Body of pancreas (tissue), 4 donors: ENCODE measurements at places on chromosomes 3 and 15.

GRCh38 chr15:45546789-45547188 is 24.2 kb upstream of the SLC30A4 start:
- no peak overlapping the region for H3K27ac ChIP-seq
- no peaks in the 10 kb centered on the region for H3K36me3 ChIP-seq
- no peak for DNase-seq
- no peak overlapping the region for H3K4me3 ChIP-seq

DNA sequence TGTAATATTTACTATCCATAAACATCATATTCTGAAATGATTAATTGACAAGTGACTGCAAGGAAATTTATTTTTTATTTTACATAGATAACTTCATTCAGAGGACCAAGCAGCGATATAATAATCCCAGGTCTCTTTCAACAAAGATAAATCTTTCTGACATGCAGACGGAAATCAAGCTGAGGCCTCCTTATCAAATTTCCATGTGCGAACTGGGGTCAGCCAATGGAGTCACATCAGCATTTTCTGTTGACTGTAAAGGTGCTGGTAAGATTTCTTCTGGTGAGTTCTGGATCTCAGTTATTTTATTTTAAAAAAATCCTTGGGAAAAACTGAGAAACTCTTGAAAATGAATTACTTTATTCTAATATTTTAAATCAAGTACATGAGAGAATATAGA is 23.3 kb downstream of the SEC22A start:
- no peak overlapping the region for H3K4me3 ChIP-seq
- H3K36me3 ChIP-seq = no peaks in the 10 kb centered on the region
- DNase-seq = no peak

GRCh38 chr15:63600616-63601025 is 3.4 kb downstream of the FBXL22 start:
- peak overlapping the region; percentile 28 for H3K4me3 ChIP-seq
- DNase-seq = peak; percentile 95
- H3K27me3 ChIP-seq = no peaks in the 10 kb centered on the region
- peak overlapping the region; percentile 94 for H3K27ac ChIP-seq
- H3K36me3 ChIP-seq = no peaks in the 10 kb centered on the region

- H3K4me1 ChIP-seq = no peaks in the 10 kb centered on the region
- no peaks in the 10 kb centered on the region for H3K27me3 ChIP-seq
- no peak overlapping the region for H3K27ac ChIP-seq
- DNase-seq = no peak
Observed at GRCh38 chr3:75136100-75136897, 521.8 kb upstream of the CNTN3 start.

DNA sequence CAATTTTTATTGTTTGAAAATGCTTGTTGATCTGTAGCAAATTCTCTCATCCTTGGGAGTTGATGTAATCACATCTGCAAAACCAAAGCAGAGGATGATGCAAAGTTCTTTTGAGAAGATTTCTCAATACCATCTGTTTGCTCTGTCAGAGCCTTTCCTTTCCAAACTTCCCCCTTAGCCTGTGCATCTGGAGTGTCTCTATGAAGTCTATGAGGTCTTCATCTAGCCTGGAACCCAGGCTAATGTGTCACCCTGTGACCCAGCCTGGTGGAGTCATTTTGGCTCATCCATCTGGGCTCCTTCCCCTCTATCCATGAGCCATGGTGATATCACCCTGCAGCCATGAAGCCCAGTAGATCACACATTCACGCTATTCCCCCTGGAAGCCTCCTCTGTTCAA is 123.2 kb upstream of the SLC7A14 start:
- H3K27me3 ChIP-seq = no peaks in the 10 kb centered on the region
- no peaks in the 10 kb centered on the region for H3K36me3 ChIP-seq
- peak; percentile 20 for DNase-seq
- no peak overlapping the region for H3K4me3 ChIP-seq
- no peak overlapping the region for H3K27ac ChIP-seq

GRCh38 chr3:81658322-81658997 is 103.0 kb downstream of the GBE1 start:
- H3K4me1 ChIP-seq = no peaks in the 10 kb centered on the region
- no peaks in the 10 kb centered on the region for H3K27me3 ChIP-seq
- H3K36me3 ChIP-seq = no peaks in the 10 kb centered on the region

- DNase-seq = no peak
- no peaks in the 10 kb centered on the region for H3K27me3 ChIP-seq
- no peaks in the 10 kb centered on the region for H3K36me3 ChIP-seq
- H3K4me1 ChIP-seq = no peaks in the 10 kb centered on the region
Observed at GRCh38 chr3:196519718-196520082, 4.6 kb upstream of the SMCO1 start.

- H3K4me3 ChIP-seq = no peak overlapping the region
- no peaks in the 10 kb centered on the region for H3K27me3 ChIP-seq
- DNase-seq = no peak
- H3K36me3 ChIP-seq = no peaks in the 10 kb centered on the region
Observed at GRCh38 chr3:96294143-96294542, 520.3 kb upstream of the EPHA6 start.

DNA sequence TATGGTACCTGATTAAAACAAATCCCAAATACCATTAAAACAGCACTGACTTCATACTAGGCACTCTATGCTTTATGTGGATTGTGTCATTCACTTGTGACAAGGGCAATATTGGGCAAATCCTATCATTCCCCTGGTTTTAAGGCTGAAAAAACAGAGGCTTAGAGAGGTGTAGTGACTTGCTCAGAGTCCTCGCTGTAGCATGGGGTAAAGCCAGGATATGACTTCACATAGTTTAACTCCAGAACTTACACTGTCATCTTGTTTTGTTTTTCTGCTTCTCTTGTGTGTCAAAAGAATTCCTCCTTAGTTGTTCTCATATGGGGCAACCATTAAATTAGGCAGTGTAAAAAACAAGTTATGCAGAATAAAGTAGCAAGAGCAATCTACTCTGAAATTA is 40.3 kb upstream of the ICE2 start:
- H3K27ac ChIP-seq = no peak overlapping the region
- no peaks in the 10 kb centered on the region for H3K27me3 ChIP-seq
- no peaks in the 10 kb centered on the region for H3K4me1 ChIP-seq
